ENCODE measurements at places on chromosomes 7 and 10. TPM values are rescaled to one million over a fixed set of nuclear protein-coding genes. Genes with fewer than 3 reads are reported as not detected.

STYXL1 gene
- total RNA-seq: 49.7 TPM

TMEM243 gene
- 24.2 TPM for total RNA-seq

EMX2 gene
- 4.9 TPM for total RNA-seq

ATOH7 gene
- 0.54 TPM for total RNA-seq

FKBP6 gene
- total RNA-seq: not detected

GRCh38 chr7:97971120-97971989 lies 18.6 kb downstream of the OCM2 start:
- peak overlapping the region; percentile 82 for H3K4me3 ChIP-seq
- H3K27me3 ChIP-seq: no peaks in the 10 kb centered on the region
- DNase-seq: peak; percentile 23
- H3K36me3 ChIP-seq: no peaks in the 10 kb centered on the region
- no peaks in the 10 kb centered on the region for H3K4me1 ChIP-seq

DNA sequence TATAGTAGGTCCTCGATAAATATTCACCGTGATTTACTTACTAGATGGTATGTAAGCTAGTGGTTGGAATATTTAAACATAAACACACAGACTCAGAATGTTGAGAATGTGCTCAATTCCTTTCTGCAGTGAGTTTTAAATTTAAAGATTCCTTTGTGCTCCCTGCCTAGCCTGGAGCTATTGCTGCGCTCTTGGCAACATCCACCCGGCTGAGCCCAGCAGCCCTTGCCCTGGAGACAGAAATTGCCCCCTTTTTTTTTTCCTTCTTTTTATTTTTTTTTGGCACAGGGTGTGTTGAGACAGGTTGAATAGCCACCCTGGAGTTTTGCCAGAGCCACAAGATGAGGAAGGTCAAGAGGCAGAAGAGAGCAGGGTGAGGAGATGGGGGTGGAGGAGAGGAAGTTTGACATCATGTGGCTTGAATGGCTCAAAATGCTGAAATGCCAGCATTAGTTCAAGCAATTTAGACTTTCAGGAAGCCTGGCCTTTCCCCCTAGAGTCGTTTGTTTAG lies 180.8 kb downstream of the PRKCQ start:
- 0 out of 2 replicates have a peak, but pooled peaks cover 4% of the 10 kb centered on the region for H3K4me1 ChIP-seq
- H3K27me3 ChIP-seq: no peaks in the 10 kb centered on the region
- H3K27ac ChIP-seq: no peak overlapping the region
- no peak for DNase-seq
- H3K4me3 ChIP-seq: no peak overlapping the region

DNA sequence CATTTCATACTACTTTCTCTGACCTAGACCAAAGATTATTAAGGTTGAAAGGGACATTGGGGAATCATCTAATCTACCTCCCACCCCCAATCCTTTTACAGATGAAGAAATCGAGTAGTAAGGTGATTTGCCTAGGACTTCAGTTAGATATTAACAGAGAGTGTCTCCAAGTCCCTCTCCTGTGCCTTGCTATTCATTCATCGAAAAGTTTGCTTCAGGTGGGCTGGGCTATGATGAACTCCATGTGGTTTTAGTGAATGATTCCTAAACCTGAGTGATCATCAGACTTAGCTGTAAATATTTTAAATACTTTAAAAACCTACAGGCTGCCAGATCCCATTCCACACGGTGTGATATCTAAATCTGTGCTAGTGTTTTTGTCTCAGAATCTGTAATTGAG lies 259.4 kb upstream of the SORCS1 start:
- no peaks in the 10 kb centered on the region for H3K27me3 ChIP-seq
- DNase-seq: no peak
- H3K4me3 ChIP-seq: no peak overlapping the region
- no peaks in the 10 kb centered on the region for H3K36me3 ChIP-seq
- H3K27ac ChIP-seq: no peak overlapping the region

DNA sequence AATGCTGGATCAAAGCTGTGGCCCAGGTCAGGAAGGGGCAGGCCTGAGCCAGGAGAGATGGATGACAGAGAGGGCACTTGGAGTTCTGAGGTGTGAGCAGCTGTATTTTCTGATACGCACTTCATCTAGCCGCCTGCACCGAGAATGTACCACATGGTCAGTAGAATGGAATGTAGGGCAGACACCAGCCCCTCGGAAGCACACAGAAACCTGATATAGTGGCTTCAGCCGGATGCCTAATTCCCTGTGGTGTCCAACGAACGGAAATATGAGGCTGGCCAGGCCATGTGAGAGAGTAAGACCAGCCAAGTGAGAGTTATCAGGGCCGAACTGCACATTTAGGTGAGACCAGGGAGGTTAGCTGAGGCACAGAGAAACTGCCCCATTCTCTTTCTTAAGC lies 46.7 kb upstream of the PLCE1 start:
- no peak overlapping the region for H3K27ac ChIP-seq
- no peaks in the 10 kb centered on the region for H3K27me3 ChIP-seq
- H3K36me3 ChIP-seq: no peaks in the 10 kb centered on the region
- no peak for DNase-seq

- H3K4me3 ChIP-seq: peak overlapping the region; percentile 90
- DNase-seq: no peak
Measured at GRCh38 chr7:105532709-105533460, 884 bp downstream of the RINT1 start.

DNA sequence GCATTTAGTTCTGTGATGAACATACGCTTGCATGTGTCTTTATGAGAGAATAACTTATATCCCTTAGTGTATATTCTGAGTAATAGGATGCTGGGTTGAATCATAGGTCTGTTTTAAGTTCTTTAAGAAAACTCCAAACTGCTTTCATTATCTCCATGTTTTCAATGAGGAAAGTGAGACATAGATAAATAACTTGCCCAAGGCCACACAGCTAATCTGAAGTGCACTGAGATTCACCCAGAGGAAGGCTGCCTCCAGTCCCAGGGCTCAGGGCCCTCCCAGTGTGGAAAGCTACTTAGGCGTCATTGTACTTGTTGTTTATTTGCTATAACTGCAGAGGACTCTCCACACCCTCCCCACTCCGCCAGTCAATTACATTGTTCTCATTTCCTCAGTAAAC lies 126.7 kb downstream of the INHBA start:
- no peaks in the 10 kb centered on the region for H3K36me3 ChIP-seq
- H3K27me3 ChIP-seq: no peaks in the 10 kb centered on the region
- no peak overlapping the region for H3K4me3 ChIP-seq
- DNase-seq: no peak

GRCh38 chr10:11553773-11554381 lies 57.6 kb downstream of the USP6NL start:
- no peak for DNase-seq
- H3K27me3 ChIP-seq: no peaks in the 10 kb centered on the region
- no peaks in the 10 kb centered on the region for H3K36me3 ChIP-seq
- peak overlapping the region; percentile 18 for H3K27ac ChIP-seq
- H3K4me1 ChIP-seq: peaks cover 24% of the 10 kb centered on the region
- no peak overlapping the region for H3K4me3 ChIP-seq

DNA sequence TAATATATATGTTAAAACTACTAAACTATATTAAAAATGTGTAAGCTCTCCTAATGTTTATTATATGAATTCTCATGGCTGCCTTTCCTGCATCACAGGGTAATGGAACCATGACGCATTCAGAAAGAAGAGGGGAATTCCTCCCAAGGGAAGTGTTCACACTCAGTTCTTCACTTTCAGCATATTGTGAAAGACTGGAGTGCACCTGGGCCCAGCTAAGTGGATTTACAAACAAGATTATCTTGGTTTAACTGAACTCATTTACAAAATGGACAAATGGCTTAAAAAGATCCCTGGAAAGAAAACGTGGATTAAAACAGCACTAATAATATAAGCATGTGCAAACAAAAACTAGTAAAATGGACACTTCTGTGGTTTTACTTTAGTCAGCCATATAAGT lies 149.8 kb downstream of the DOCK4 start:
- H3K4me3 ChIP-seq: no peak overlapping the region
- H3K27me3 ChIP-seq: no peaks in the 10 kb centered on the region
- H3K36me3 ChIP-seq: no peaks in the 10 kb centered on the region
- peak; percentile 12 for DNase-seq
- peaks cover 26% of the 10 kb centered on the region for H3K4me1 ChIP-seq
- H3K27ac ChIP-seq: no peak overlapping the region

DNA sequence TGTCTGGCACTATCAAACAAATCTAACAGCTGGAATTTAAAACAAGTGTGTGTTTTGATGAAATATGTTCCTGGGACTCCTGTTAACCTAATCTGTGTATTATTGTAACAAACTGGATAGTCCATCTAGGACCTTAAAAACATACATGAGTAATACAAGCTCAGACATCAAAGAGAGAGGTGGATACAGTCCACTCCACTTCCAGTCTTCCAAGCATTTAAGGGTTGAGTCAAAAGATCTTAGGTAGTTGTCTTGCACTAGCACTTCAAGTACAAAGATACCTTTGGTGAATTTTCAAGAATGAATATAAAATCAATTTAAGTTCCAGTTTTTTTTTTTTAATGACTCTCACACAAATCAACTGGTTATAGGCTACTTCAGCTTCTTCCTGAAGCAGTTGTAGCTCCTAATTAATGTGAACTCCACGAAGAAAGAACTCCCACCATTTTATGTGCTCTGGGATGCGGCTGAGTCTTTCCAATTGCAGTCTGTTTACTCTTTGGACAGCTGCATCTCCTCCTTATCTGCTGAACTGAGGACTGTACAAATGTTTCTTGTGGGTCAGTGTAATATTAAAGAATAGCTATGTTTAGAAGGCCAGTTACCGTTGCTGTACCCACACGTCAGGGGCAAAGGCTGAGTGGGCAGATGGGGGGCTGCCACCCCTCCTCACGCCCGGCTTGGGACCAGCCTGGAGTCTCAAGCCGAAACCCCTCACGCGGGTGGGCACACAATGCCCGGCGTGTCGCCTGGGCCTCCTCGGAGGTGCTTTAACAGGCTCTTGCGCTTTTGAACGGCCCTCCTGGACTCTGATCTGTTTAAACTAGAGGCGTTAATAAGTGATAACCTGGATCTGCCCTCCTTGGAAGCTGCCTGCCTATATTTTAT lies 2.9 kb upstream of the IGF2BP3 start:
- no peaks in the 10 kb centered on the region for H3K27me3 ChIP-seq
- H3K4me1 ChIP-seq: peaks cover 26% of the 10 kb centered on the region
- DNase-seq: peak; percentile 29
- H3K4me3 ChIP-seq: peak overlapping the region; percentile 84
- peak overlapping the region; percentile 93 for H3K27ac ChIP-seq

- no peak overlapping the region for H3K27ac ChIP-seq
- H3K4me1 ChIP-seq: no peaks in the 10 kb centered on the region
- no peaks in the 10 kb centered on the region for H3K36me3 ChIP-seq
Measured at GRCh38 chr7:14590206-14590605, 312.3 kb downstream of the DGKB start.

DNA sequence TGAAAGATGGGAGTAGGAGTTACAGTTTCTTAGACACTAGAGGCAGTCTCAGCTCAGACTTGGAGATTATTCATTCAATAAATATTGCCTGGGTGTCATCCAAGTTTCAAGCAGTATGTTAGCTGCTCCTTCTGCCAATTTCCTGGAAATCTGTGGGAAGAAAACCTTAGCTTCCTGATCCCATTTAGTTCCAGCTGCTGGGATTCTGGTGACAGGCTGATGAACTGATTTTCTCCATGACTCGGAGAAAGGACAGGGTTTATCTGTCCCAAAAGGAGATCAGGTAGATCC lies 95.8 kb downstream of the CLEC2L start:
- DNase-seq: no peak
- no peaks in the 10 kb centered on the region for H3K4me1 ChIP-seq
- H3K36me3 ChIP-seq: no peaks in the 10 kb centered on the region
- H3K27ac ChIP-seq: no peak overlapping the region

GRCh38 chr7:131652194-131652593 lies 95.8 kb upstream of the PODXL start:
- no peak for DNase-seq
- H3K4me1 ChIP-seq: peaks cover 65% of the 10 kb centered on the region
- H3K27me3 ChIP-seq: no peaks in the 10 kb centered on the region
- no peak overlapping the region for H3K4me3 ChIP-seq
- H3K36me3 ChIP-seq: no peaks in the 10 kb centered on the region

DNA sequence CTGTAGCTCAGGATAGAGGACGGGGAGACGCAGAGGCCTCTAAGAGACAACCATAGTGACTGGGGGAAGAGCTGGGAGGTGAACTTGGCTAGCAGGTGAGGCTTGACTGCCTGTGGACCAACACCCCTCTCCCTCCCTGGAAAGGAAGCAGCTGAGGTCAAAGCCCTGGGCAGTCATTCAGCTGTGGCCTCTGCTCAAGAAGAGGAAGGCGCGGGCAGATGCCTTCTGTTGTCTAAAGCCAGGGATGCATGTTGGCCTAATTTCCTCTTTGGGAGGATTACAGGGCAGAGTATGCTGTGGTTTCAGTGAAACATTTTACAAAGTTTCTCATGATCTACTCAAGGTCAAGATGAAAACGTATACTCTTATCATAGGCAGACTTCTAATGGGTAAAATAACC lies 327.1 kb downstream of the PRPF18 start:
- no peak for DNase-seq
- no peaks in the 10 kb centered on the region for H3K36me3 ChIP-seq
- no peaks in the 10 kb centered on the region for H3K27me3 ChIP-seq
- no peak overlapping the region for H3K4me3 ChIP-seq

DNA sequence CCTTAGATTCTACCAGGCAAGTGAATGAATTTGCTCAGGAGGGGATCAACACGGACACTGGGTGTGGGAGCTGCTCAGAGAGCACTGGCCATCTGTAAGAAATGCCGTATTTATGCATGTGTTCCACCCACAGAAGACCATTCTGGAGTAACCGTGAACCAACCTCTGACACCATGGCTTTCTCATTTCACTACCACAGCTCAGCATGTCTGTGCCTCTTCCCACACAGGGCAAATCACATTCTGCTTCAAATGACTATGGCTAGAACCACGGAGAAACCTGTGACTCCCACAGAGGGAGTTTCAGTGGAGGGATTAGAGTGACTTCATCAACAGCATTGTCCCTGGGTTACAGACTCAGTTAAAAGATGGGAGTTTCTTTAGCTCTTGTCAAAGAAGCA lies 893.4 kb downstream of the XPNPEP1 start:
- no peak overlapping the region for H3K27ac ChIP-seq
- H3K4me3 ChIP-seq: no peak overlapping the region
- no peaks in the 10 kb centered on the region for H3K27me3 ChIP-seq

DNA sequence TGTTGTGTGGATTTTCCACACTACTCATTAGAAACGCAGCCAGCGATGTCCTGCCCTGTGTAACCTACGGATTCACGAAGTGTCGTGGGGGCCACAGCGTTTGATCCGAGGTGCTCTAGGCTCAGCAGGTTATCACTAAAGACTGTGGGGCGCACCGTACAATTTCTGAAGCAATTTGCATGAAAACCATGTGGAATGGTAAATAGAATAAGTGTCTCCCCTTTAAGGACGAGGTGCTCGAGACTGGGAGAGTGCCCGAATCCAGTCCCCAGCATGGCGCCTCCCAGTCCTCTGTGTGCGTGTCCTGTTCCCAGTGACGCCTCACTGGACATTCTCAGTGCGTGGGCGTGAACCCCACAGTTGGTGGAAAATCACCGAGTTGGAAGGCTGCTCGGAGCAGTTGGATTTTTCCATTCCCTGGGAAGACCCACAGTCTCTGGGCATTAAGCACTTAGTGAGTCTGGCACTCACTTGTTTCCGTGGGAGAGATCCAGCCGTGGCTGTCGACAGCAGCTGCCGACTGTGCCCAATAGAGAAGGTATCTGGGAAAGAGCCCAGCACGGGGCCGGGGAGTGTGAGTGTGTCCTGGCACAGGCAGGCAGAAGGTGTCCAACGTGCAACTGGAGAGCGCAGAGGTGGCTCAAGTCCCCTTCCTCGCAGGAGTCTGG lies 37.0 kb downstream of the PFKP start:
- H3K4me3 ChIP-seq: no peak overlapping the region
- DNase-seq: no peak
- H3K27ac ChIP-seq: no peak overlapping the region
- no peaks in the 10 kb centered on the region for H3K27me3 ChIP-seq
- peaks cover 6% of the 10 kb centered on the region for H3K36me3 ChIP-seq

Measured in Caco-2 (cell line).